ENCODE measurements at places on chromosomes 2 and 18.

DNA sequence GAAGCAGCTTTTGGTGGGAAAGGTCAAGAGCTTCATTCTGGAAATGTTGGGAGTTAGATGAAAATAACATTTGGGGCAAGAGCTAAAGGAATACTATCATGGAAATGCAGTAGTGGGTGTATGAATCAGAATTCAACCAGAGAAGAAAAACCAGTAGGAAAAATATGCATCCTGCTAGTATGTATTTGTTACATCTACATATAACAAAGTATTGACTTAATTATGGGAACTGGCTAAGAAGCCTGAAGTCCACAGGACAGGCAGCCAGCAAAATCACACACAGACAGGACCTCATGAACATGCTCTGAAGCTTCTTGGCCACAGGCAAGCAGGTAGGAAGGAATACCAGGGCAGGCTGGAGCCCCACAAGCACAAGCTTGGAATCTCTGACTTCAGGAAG is 185.8 kb downstream of the FBXO15 start:
- no peak for DNase-seq

DNA sequence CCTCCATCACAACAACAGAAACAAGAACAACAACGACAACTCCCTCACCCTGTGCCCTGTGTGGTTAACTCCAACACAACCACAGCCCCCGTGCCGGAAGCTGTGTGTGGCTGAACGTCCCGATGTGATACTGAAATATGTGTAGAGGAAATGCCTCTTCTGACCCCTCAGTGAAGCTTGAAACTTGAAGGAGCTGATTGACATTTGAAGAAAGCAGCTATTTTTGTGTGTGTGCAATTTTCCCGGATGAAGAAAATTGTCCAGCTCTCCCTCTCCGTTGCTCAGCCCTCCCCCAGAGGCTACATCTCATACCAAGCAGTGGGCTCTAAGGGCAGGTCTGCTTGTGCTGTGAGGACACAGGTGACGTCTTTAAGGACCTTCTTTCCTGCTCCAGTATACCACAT is 173.8 kb downstream of the ICOS start:
- DNase-seq = no peak

- no peak for DNase-seq
Measured at GRCh38 chr2:24785671-24786321, 7.4 kb downstream of the PTRHD1 start.

- DNase-seq = no peak
Measured at GRCh38 chr18:30328839-30329238, 713.7 kb downstream of the DSC3 start.

- no peak for DNase-seq
Measured at GRCh38 chr2:101540518-101540917, 65.6 kb upstream of the RFX8 start.

GRCh38 chr2:117875786-117876185 is 61.3 kb downstream of the DDX18 start:
- DNase-seq = no peak

- DNase-seq = no peak
Measured at GRCh38 chr2:118059919-118060478, 28.3 kb upstream of the INSIG2 start.

DNA sequence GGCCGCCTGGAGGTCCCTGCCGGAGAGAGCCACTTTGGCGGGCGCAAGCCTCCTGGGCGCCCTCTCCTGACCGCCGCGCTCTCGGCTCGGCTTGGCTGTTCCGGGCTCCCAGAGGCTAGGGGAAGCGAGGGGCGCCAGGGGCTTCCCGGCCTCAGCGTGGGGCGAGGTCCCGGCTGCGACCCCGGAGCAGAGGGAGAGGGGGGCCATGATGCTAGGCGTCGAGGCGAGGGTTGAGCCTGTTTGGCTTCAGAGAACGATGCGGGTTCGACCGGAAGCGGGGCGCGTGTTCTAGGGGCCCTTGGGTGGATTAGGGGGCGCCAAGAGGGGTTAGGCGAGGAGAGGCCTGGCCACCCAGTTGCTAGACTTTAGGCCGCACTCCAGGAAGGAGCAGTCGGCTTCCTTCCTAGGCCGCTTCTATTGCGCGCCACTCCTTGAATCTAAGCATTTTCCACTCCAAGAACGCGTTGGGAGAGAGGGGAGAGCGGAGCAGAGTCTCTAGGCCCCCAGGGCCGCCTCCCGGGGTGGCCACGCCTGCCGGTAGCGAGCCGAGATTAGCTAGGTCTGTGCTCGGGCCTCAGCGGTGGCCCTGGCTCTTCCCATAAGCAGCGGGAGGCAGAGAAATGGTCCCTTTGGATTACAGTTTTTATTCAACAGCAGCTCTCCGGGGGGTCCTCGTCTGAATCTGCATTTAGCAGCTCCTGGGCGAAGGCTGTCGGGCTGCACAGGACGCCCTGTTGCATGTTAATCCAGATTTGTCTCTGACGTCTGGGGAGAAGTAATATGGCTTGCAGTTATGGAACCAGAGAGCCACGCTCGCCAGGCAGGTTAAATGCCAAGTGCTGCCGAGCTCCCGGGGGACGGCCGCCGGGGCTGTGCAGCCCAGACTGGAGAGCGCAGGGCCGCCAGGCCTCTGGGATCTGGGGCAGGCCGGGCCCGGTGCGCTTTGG is 11.3 kb downstream of the MEIS1 start:
- no peak for DNase-seq

DNA sequence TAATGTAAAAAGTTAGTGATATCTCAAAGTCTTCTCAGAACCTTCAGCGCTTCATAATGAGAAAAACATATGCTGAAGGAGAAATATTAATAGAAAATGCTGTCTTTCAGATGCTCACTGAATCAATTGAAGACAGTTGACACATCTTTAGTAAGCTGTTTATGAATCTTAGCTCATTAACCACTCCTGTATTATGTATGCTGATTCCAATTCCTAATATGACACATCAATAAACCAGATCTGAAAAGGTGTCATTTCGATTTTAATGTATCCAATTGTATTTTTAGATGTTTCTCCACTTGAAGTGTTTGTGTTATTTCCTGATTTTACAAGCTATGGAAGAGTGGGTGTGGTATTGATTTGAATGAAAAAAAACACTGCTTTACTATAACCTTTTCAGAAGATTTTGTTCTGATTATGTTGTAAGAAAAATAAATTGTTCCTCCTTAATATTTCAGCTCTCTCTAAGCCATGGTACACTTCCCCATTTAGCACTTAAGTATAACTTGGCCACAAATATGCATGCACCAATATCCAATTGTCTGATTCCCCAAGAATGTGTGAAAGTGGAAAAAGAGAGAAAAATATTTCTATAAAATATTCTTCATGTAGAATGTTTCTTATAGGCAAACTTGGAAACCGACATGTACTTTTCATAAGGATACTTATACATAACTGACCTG is 569.8 kb downstream of the ARHGAP15 start:
- DNase-seq = no peak

- no peak for DNase-seq
Measured at GRCh38 chr18:31100436-31101182, 1.6 kb downstream of the DSC2 start.

GRCh38 chr2:110204408-110205385 is at the start of gene NPHP1:
Gene NPHP1 (minus strand): TSS chr2:110205013. CDS start chr2:110204968, 45 bp downstream.
- DNase-seq = peak; percentile 44

- DNase-seq = no peak
Measured at GRCh38 chr2:53378791-53379190, 388.8 kb upstream of the CHAC2 start.

GRCh38 chr2:126796931-126797621 is 101.6 kb upstream of the TEX51 start:
- DNase-seq = no peak

- no peak for DNase-seq
Measured at GRCh38 chr18:52439457-52439856, 99.5 kb downstream of the DCC start.

GRCh38 chr2:158781353-158781961 is 13.7 kb upstream of the DAPL1 start:
- no peak for DNase-seq

- DNase-seq = no peak
Measured at GRCh38 chr18:27378431-27379095, 193.5 kb upstream of the CHST9 start.

DNA sequence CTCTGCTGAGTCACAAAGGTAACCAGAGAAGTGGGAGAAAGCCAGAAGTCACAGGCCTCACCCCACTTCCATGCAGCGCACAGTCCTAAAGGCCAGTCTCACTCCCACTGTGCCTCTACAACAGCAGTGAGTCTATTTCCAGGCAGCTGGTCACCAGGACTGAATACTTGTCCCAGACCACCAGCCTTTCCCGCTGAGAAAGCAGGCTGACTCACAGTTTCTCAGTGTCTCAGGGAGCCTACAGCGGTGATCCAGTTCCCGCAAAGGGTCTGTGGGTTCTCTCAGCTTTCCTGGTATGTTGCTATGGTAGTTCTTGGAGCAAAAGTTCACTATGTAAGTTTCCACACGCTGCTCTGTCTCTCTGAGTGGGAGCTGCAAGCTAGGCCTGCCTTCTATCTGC is 622.5 kb downstream of the RNF144A start:
- DNase-seq = no peak

DNA sequence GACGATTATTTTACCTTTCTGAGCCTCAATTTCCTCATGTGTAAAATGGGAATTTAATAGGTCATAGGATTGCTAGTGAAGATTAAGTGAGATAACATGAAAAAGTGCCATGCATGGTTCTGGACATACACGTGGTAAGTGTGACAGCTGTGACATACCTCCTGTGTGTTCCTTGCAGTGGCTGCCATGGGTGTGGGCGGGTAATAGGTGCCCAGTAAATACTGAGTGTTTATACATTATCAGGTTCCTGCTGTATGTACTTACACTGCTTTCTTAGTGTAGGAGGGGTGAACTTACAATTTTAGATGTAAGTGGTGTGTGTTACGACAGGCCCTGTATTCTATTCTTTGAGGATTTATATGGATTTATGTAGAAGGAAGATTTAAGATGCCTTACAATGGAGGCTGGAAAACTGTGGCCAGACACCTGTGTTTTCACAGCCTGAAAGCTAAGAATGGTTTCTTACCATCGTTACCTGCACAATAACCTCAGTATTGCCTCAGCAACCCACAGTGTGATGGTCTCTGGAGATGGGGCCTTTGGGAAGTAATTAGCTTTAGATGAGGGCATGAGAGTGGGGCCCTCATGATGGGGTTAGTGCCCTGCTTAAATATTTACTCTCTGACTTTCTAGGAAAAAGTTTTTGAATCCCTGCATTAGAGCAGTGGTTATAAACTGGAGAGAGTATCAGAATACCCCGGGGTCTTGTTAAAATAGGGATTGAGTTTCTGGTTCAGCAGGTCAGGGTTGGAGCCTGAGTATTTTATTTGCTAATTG is 78.1 kb downstream of the ASAP2 start:
- no peak for DNase-seq

DNA sequence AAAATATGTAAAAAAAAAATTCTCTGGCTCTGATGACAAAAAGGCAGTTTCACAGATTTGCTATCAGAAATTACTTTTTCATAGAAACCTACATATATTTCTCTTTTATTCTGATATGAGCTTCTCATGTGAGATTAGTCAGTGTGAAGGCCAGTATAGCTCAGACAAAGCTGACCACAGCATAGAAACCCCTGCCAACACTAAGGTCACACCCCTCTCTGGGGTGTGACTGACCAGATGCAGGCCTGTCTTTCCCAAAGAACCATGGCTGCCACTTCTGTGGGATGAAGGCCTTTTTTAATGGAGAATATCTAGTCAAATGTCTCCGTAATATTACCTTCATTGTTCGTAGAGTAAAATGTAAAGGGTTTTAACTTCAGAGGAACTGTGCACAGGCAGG is 330.3 kb upstream of the KCNJ3 start:
- DNase-seq = no peak

DNA sequence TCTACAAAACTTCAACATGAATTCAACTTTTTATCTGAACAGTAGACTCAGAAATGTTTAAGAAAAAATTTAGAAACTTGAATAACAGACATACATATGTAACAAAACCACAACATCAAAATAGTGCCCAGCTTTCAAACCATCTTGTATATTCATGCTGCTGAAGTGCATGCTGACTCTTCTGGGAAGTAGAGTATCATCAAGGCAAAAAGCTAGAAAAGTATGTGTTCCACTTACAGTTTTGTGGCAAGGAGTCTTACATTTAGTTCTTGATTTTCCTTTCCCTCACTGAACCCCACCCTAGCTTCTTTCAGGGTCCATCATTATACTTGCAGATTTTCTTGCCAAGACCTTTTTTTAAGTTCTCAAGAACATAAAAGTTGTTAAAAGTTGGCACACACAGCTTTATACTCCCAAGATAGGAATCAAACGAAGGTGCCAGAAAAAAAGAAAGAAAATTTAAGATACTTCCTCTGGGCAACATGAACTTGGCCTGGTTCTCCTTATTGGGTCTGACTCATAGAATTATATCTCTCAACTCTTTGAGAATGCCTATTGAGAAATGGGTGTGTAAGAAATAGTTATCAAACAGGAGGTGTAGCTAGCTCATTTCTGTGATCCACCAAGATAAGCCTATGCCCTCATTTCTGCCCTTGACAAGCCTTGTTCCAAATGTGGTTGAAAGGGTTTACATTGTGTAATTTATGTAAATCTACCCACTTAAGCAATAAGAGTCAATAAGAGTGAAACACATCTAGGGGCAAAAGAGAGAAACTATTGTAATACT is 667.6 kb upstream of the ACVR2A start:
- DNase-seq = no peak

DNA sequence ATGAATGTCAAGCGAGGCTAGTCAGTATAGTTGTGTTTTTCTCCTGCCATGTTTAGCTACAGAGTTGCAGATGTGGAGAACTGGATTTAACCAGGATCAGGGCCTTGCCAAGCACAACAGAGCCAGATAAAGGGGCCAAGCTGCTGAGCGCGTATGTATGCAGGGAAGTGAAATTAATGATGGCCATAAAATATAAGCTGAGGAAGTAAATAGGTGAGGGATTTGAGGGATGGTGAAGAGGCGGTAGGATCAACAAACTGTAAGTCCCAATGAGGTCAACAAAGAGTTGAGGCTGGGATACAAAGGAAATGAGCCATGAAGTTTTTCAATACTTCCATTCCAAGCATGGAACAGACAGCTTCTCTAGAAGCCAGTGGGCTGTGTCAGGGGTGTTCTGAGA is 10.6 kb downstream of the LRP2 start:
- no peak for DNase-seq

- DNase-seq = no peak
Measured at GRCh38 chr2:72915320-72915906, 1.9 kb upstream of the EMX1 start.

DNA sequence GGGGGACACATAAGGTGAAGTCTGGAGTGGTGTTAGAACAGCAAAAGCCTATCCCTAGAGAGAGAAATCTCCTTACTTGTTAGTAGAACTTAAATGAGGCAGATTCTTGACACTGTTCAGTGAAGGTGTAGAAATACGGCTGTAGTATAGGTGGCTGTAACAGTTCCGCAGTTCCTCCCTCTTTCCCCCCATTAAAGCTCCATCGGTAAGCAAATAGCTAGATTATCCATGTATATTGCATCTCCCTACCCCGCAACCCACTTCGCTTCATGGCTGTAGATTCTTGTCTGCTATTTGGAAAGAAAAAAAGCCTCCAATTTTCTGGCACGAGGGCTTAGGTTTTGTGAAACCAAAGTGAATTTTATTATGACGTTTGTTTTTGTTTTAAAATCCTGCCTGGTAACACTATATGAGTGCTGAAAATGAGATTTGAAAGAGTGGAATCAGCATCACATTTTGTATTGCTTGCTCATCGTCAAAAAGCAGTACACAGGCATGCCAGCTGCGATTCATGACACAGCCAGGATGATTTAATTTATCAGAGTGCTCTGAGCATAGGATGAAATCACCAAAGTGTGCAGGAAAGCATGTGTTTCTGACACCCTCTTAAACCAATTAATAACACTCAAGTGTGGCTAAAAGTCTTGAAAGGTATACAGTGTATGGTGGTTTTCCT is 1.4 kb downstream of the FAM171B start:
- DNase-seq = no peak

Data from thoracic aorta (tissue), 2 donors.